ENCODE measurements at places on chromosomes 2 and 18. TPM values are rescaled to one million over a fixed set of nuclear protein-coding genes. Genes with fewer than 3 reads are reported as not detected.

DNA sequence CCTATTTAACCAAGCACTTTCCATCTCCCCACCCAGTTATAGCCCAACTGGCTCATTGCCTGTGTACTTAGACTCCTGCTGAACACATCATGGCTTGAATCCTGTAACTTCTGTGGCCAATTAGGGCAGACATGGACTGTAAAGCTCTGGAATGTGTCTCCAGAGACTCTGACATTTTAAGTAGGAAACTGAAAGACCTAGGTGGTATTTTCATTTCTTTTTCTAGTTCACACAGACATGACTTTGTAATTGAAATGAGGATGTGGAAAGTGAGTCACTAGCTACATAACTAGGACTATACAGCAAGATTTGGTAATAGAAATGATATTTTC is 12.2 kb downstream of the DOK1 start:
- no peak for DNase-seq

GRCh38 chr2:83528767-83529166 is 930.3 kb downstream of the SUCLG1 start:
- DNase-seq, result no peak

DNA sequence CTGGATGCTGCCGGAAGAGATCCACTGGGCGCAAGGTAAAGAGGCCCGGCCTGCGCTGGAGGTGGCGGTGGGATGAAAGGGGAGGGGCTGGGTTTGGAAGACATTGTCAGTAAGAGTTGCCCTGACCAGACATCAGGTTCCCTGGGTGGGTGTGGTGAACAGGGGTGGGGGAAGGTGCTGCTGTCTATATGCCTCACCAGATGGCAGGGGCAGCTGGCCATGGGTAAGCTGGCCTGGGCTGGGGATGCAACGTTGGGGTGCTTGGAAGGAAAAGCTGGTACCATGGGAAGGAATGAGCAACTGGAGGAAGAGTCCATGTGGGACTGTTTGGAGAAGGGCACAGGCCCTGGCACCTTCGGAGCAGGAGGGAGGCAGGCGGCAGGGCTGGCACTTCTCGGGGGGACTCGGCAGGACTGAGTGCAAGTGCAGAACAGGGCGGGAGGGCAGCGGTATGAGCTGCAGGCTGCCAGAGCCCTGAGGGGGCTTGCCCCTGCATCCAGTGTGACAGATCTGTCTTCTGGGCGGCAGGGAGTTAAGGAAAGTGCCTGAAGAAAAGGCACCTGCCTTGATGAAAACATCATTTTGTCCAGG is 146.4 kb downstream of the DYSF start:
- DNase-seq, result no peak

The TMEM247 gene
- not detected for total RNA-seq

The ABCG5 gene
- total RNA-seq, result 0.29 TPM

The BOLL gene
- total RNA-seq, result not detected

The DSG3 gene
- total RNA-seq, result 0.40 TPM

The POTEI gene
- total RNA-seq, result 0.10 TPM

Data from colonic mucosa (tissue), 4 donors.